GM12865 (cell line): ENCODE measurements at places on chromosomes 11 and 22.

DNA sequence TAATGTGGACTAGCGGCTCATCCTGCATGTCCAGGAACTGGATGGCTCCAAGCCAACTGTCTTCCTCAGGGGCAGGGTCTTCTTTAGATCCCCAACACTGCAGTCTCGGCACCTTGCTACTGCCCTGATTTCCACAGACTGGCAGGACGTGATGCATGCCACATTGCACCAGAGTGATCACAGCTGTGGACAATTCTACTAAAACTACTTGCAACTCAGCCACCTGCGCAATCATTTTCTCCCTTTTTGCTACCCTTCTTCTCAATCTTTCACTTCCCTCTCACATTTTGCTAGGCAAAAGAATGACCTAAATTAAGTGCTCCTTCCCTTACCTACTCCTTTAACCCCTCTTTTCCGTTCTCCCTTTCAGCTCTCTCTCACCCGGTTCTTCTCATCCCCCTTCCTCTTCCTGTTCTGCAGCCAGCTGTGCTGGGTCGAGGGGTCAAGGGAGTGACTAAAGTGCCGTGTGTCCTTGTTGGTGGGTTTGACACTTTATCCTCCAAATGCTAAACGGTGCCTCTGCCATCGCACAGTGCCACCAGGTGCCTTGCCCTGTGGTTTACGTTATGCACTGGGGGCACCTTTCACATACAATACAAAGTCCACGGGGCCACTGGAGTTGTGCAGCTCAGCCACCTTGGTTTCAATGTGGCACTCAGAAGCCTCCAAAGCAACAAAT is 11.5 kb upstream of the PEX26 start:
- DNase-seq = peak; percentile 43

DNA sequence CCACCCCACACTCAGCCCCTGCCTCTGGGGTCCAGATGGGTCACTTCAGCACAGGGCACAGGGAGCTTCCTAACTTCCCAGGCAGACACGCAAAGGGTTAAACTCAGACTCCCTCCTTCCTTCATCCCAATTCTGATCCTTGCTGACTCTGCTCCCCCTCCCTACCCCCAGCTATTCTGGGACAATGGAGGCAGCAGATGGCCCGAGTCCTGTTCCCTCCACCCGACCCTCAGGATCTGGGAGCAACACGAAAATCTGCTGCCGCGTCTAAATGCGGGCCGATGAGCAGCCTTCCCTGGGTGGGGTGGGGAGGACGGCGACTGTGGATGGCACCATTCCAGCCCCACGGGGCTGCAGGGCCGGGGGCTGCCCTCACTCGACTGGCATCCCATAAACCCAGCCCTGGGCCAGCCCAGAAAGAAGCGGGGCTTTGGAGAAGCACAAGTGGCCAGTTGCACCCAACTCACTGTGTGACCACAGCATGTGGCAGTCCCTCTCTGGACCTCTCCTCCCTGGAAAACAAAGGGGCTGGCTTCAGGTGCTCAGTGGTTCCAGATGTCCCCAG is 18.7 kb downstream of the MFNG start:
- DNase-seq = no peak

DNA sequence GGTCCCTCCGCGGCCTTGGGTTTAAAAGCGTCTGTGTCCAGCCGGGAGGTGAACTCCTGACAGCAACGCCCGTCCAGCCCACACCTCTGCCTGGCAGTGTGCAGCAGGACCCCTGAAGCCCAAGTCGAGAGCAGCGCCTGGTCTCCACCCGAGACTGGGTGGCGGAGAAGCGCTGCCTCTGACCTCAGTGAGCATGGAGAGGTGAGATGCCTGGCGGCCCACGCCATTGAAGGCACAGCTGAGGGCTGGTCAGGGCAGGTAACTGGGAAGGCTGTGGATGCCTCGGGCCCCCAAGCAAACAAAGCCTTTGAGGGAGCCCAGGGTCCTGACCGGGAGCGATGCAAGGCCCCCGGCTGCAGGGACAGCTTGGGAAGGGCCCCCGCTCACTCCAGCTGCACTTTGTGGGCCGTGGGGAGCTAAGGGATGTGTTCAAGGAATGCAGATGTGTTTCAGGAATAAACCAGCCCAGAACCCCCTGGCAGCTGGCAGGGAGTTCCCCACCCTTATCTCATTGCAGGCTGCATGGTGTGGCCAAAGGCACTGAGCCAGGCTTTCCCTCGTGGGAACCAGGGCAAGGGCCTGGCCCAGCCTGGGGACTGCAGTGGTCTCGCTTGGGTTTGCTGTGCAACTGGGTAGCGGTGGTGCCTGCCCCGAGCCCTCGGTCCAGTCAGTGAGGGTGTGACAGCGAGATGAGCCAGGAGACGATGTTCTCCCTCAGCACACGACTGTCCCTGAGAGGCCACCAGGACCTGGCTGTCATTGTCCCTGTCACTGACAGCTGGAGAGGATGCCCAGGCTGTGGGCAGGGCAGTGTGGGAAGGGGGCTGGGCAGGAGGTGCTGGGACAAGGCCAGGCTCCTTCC is 92.5 kb downstream of the WNT7B start:
- no peak for DNase-seq

DNA sequence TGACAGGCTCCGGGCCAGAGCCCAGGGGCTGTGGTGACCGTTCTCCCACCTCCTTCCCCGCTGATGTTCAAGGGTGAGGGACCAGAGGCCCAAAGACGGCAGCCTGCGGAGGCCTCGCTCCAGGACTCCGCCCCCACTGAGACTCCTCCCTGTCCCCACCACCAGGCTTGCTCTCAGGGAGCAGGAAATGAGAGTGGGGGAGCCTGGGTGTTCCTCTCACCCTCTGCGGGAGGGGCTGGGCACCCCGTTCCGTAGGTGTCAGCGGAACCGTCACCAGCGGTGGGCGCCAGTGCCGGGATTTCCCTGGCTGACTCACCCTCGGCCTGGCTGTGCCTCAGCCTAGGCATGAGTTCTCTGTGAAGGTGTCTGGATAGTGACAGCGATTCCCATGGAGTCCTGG is 15.7 kb downstream of the DAGLA start:
- DNase-seq = peak; percentile 57

GRCh38 chr11:73047773-73048371 is 94.2 kb downstream of the FCHSD2 start:
- DNase-seq = peak; percentile 87

GRCh38 chr11:118774032-118774431 is 16.9 kb downstream of the DDX6 start:
- no peak for DNase-seq

- no peak for DNase-seq
Observed at GRCh38 chr22:41406410-41406809, 24.7 kb downstream of the TEF start.

- DNase-seq = no peak
Observed at GRCh38 chr11:127481391-127481790, 480.8 kb upstream of the KIRREL3 start.

GRCh38 chr11:69662021-69662698 is 13.0 kb downstream of the LTO1 start:
- DNase-seq = no peak

- DNase-seq = no peak
Observed at GRCh38 chr22:39259666-39260065, 14.9 kb upstream of the PDGFB start.

DNA sequence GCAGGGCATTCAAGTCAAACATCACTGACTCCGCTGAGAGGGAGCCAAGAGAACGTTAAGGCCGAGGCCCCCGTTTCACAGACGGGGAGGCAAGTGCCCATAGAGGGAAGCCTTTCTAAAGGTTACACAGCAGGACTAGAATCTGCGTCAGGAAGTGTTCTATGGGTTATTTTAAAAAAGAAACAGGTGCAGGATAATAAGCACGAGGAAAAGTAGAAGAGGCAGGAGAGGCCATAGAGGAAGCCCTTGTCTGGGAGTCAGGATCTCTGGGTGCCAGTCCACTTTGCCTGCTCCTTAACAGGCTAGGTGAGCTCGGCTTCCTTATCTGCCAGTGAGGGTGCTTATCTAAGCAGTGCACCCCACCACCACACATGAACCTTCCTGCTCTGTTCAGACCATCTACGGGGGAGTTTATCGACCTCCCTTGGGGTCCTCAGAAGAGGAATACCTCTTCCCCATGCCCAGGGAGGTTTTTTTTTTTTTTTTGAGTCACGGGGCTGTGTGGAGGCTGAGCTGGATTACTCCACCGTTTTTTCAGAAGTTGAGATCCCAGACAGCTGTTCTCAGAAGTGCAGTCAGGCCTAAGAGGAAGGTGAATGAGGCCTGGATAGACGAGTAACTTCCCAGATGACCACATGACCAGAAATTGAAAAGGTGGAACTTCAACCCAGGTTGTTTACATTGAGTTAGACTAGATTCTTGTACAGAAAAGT is 1.2 kb upstream of the FCHSD2 start:
- DNase-seq = peak; percentile 61

DNA sequence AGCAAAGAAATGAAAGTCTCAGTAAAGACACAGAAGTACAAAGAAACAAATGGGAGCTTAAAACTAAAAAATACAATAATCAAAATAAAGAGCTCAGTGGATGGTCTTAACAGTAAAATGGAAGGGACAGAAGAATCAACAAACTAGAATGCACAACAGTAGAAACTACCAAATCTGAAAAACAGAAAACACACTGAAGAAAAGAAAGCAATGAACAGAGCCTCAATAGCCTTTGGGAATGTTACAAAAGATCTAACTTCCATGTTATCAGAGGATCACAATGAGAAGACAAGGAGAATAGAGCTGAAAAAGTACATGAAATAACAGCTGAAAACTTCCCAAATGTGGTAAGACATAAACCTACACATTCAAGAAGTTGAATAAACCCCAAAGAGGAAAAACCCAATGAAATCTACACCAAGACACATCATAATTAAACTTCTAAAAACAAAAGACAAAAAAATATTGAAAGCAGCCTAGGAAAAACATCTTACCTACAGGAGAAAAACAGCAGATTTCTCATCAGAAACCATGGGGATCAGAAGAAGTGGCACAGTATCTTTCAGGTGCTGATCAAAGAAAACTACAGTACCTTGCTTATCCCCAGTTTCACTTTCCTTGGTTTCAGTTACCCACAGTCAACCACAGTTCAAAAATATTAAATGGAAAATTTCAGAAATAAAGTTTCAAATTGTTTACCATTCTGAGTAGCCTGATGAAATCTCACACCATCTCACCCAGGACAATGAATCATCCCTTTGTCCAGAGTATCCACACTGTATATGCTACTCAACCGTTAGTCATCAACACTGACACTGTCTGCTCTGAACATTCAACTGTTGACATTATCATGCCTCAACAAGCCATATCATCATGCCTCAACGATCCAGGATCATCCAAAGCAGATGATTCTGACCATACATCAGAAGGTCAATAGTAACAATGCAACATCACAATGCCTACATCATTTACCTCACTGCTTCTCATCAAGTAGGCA is 22.2 kb downstream of the RRAS2 start:
- no peak for DNase-seq

- no peak for DNase-seq
Observed at GRCh38 chr22:32950366-32950765, 107.8 kb downstream of the SYN3 start.

DNA sequence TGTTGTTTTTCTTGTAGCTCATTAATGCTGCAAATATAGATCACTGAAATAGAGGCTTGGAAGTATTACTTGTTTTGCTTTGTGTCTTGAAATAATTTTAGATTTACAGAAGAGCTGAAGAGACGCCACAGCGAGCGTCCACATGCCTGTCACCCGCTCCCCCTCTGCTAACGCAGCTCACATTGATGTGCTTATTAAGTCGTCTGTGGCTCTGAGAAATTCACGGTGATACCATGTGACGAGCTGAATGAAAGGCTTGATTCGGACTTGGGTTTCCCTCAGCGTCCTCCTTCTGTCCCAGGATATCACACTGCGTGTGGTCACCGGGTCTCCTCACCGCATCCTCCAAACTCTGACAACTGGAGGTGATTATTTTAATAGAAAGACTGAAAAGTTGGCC is 365.4 kb downstream of the BRD1 start:
- DNase-seq = no peak

DNA sequence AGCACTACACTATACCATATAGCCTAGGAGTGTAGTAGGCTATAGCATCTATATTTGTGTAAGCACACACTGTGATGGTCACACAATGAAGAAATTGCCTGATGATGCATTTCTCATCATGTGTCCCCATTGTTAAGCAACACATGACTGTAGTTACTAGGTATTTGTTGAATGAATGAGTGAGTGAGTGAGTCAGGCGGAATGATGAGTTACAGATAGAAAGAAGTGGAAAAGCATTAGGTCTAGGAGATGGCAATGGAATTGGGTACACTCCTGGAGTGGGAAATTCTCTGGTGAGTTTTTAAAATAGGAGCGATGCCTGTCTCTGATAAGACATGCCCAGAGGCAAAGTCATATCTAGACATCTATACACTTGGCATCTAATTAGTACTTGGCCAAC is 160.5 kb upstream of the TBCEL start:
- no peak for DNase-seq

DNA sequence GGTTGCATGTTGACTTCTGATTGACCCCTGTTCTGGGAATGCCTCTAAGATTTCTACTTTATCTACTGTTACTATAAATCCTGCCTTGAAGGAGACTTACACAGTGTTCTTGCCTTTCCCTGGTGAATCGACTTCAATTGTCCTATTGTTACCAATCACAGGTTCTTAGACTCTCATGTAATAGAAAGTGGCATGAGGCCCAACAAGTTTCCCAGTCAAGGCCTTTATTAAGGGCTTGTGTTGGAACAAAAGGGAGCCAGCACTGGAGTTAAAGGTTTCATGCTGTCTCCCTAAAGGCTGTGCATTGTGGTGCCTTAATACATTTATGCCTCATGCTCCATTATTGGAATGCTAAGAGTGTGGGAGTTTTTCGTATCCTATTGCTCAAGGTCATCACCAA is 23.3 kb downstream of the MS4A2 start:
- no peak for DNase-seq

DNA sequence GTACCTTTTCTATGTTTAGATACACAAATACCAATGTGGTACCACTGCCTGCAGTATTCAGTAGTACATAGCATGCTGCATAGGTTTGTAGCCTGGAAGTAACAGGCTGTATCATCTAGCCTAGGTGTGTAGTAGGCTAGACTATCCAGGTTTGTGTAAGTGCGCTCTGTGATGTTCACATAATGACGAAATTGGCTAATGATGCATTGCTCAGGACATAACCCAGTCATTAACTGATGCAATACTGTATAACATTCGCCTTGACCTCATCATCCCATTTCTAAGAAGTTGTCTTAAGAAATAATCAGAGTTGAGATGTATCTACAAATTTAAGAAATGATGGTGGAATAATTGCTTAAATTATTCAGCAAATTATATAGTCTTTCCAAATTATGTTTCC is 116.0 kb upstream of the TIMP3 start:
- no peak for DNase-seq
